ENCODE measurements at places on chromosomes 3 and 15. TPM values are rescaled to one million over a fixed set of nuclear protein-coding genes. Genes with fewer than 3 reads are reported as not detected.

- DNase-seq = peak; percentile 7
These were observed 100.3 kb downstream of the APBA2 start for GRCh38 chr15:28986108-28986507.

DNA sequence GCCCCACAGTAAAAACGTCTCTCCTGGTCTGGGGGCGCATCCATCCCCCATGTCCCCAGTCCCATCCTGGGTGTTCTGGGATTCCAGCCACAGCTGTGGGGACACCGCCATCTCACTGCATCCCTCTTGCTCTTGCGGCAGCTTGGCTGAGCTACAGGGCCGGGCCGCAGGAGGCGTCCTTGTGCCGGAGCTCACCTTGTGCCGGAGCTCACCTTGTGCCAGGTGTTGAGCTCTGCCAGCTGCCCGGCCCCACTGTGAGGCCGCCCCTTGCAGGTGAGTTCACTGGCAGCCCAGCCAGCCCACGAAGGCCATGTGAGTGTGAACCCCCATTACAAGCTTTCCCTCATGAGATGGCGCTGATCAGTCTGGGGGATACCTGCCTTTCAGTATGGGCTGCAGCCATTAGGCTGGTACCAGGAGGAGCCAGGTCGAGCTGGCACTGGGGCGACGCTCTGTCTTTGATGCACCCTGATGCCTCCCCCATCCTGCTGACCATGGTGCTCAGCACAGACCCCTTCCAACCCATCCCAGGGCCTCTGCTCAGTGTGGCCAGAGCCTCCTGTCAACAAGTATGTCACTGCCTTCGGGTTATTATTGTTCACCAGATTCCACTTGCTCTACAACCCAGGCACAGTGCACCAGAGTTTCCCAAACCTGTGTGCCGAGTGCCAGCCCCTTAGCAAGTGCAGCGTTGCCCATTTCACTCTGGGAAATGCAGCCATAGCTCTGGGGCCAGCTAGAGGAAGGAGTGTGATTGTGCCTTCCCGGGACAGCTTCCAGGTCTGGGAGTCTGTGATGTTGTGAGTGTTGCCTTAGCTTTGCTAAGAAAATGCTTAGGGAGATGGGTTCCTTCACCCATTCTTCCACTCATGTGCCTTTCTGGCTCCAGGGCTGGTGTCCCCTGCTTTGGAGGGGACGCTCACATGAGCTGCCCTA lies 105.7 kb downstream of the APBA2 start:
- no peak for DNase-seq

Gene CCDC33
- total RNA-seq = not detected

DNA sequence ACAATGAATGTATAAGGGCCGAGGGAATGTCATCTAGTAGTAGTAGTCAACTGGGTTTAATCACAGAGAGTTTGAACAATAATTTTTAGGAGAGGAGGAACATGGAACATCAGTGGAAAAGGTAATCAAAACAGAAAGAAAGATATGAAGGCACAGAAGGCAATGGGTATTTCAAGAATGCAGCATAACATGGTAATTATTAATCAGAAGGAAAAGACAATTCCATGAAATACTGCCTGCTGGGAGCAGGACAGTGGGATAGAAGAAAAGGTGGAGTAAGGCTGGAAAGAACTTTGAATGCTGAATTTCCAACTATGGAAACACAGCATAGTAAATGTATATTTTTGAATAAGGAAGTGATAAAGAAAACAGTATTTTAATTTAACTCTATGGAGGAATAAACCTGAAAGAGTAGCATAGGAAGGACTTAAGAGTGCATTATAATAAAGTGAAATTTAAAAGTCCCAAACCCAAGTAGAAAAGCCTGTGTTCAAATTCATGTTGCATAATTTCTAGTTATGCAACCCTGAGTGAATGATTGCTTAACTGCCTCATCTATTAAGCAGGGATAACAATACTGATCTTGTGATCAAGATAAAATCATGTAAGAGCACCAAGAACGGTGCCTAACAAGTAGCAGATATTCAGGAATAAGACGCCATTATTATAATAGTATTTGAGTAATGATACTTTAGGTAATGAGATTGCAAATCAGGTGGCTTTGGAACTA lies 357.7 kb downstream of the TBC1D5 start:
- no peak for DNase-seq

Gene CMSS1
- total RNA-seq = 22.0 TPM

- no peak for DNase-seq
These were observed 135.4 kb downstream of the FBLN2 start for GRCh38 chr3:13684350-13684749.

GRCh38 chr3:162370141-162370540 lies 873.5 kb downstream of the OTOL1 start:
- no peak for DNase-seq

- DNase-seq = peak; percentile 29
These were observed at the start of gene CHRNA7 for GRCh38 chr15:32029862-32030781. Gene CHRNA7, plus strand, starts transcription at chr15:32030515. Its CDS starts 80 bp downstream, at chr15:32030595.

DNA sequence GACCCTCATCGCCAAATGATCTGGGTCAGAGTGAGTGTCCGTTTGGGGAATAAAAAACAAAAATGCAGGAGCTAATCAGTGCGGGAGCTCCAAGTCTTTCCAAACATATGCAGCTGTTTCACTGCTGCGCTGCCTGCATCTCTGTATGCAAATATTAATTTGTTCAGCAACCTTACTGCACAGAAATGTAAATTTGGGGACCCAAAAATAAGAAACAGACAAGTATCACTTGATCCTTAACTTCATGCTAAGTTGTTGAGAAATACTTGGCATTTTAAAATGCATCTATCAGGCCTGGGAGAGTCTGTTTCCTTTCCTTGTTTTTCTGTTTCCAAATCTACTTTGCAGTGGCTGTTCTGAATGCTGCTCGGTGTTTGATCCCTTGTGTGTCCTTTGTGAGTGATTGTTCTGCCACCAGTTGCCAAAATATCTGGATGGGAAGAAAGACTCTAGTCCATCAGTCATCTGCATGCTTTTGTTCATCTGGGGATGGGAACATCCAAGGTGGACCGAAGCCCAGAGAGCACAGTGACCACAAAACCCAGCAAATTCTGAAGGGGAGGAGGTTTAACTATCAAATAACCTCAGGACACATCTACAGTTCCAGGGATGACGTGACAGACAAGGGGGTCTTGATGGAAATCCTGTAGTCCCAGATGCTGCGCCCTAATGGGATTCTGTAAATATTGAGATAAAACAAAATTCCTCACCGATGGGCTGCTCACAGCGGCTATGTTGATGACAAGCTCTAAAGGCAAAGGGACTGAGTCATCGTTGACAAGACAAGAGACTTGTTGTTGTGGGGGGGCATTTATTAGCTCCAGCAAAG lies 199.5 kb upstream of the WNT5A start:
- DNase-seq = no peak

- DNase-seq = no peak
These were observed 128.2 kb downstream of the ZNF621 start for GRCh38 chr3:40653001-40653400.
